ENCODE measurements at places on chromosomes 3 and 15.

GRCh38 chr3:75938921-75939320 is 153.6 kb upstream of the ZNF717 start:
- no peak for DNase-seq

DNA sequence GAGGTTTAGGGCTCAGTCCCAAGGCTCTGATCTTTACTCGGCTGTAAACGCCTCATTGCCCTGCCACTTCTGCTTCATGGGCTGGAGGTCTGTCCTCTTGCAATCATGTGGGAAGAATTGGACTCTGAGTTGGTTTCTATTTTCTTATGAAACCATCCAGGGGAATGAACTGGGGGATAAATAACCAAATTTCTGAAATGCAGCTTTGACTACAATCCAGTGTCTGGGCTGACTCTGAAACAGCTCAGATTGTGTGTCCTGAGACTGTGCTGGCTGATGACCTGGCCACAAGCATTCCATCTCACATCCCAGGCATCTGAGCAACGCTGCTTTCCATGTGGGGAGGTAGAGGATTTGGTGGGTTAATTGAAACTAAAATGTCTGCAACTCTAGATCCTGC is 71.0 kb upstream of the GALNT15 start:
- DNase-seq = peak; percentile 71

- no peak for DNase-seq
Observed at GRCh38 chr3:73729969-73730440, 105.3 kb upstream of the PDZRN3 start.

DNA sequence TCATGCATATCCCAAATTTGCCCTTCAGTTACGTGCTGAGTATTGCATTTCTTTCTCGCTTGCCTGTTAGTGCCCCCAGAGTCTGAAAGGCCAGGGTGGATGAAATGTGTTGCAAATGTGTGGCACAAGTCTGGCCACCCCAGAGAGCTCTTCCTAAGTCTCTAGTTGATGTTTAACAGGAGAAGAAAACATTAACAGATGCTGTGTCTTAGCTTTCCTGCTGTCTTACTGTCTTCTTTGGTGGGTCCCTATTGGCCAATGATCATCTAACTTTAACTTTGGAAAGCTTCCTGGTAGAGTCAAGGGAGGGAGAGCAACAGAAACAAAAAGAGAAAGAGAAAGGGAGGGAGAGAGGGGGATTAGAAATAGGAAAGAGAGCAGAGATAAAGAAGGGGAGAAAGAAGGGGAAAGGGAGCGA is 76.7 kb upstream of the P3H2 start:
- DNase-seq = peak; percentile 60

DNA sequence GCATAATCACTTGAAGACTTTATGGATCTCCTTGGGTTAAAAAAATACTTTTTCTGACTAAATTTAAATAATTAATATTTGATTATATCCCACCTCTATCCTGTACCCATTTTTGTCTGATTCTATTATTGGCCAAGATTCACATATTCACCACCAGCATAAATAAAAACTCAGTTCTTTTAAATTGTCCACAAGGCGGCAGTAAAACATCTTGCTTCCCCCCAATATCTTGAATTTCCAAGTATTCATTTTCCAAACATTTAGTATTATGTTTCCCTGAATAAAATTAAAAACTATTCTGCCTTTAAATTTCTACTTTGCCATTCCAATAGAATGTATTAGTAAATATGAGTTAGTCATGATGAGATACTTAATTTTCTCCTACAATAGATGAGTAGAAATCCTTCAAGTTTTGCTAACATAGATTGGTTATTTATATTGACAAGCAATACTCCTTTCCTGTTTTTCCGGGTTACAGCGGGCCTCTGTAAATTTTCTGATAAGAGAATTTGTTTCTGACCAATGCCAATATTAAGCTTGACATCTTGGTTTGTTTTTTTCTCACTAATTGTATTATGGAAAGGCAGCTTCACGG is 218.7 kb upstream of the MDFIC2 start:
- no peak for DNase-seq

GRCh38 chr3:64063983-64064438 is 40.7 kb upstream of the PSMD6 start:
- DNase-seq = no peak

- DNase-seq = no peak
Observed at GRCh38 chr3:157499342-157499963, 3.8 kb downstream of the VEPH1 start.

DNA sequence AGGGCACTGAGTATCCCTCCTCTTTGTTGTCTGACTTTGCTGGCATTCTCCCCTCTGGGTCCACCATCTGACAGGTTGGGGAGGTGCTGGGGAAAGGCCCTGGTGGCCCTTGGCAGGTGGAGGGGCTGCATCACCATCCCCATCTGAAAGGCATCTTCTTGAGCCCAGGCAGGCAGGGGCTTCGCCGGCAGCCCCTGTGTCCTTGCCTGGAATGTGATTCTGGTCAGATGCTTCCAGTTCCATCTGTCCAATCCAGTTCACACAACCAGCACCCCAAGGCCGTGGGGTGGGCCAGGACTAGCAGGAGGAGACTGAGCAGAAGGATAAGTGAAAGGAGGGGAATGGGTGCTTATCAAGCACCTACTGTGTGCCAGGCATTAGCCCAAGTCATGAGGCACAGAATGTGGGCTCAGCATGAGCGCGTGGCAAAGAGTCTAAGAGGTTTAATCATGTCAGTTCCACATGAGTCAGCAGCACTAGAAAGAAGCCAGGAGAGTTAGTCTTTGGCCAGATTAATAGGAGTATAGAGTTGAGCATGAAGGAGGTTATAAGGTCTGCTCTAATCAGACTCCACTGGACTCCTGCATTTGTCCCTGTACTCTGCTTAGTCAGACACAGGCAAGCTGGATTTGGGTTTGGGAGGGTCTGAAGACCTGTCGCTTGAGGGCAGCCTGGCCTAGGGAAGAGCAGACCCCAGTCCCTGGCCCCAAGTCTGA is 10.5 kb upstream of the TXNRD3 start:
- DNase-seq = no peak

- no peak for DNase-seq
Observed at GRCh38 chr3:50210176-50210509, 5.1 kb downstream of the SLC38A3 start.

- DNase-seq = peak; percentile 37
Observed at GRCh38 chr3:176953106-176954060, 243.9 kb downstream of the TBL1XR1 start.

GRCh38 chr15:55774113-55774970 is 31.4 kb upstream of the PRTG start:
- DNase-seq = peak; percentile 55

DNA sequence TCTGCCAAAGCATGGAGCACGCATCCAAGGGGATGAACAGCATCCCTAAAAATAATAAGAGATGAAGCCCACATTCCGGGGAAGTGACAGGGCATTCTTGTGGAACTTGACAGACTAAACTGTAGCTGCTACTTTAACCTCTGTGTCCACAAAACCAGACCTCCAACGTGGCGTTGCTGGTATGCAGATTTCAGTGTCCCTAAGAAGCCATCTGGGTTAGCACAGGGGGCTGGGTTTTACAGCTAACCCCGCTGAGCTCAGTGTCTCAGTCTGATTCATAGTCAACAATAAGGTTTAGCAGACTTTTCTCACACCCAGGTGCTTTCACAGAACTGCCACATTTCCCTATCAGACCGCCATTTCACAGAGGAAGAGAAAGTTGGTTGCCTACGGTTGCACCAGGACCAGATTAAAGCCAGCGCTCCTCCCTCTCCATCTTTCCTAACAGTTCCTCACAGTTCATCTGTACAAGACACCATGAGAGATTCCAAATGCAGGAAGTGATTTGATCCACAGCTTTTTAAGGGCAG is 61.6 kb upstream of the CTDSPL start:
- peak; percentile 88 for DNase-seq

- DNase-seq = no peak
Observed at GRCh38 chr15:65578904-65579728, 31.8 kb downstream of the INTS14 start.

DNA sequence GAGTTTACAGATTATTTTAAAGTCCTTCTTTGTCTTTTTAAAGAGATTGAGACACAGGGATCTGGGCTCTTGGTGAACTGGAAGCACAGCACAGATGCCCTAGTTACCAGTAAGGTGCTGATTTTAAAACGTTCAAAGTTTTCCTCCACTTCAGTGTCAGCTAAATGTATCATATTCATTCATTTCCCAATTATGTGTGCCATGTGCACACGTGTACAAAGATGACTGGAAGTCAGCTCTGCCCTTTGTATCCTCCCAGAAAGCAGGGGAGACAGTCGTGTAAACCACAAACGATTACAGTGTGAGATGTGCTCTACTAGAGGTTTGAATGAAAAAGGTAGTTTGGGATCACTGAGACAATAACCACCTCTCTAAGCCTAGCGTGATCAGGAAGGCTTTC is 730 bp downstream of the ZKSCAN7 start:
- peak; percentile 12 for DNase-seq

DNA sequence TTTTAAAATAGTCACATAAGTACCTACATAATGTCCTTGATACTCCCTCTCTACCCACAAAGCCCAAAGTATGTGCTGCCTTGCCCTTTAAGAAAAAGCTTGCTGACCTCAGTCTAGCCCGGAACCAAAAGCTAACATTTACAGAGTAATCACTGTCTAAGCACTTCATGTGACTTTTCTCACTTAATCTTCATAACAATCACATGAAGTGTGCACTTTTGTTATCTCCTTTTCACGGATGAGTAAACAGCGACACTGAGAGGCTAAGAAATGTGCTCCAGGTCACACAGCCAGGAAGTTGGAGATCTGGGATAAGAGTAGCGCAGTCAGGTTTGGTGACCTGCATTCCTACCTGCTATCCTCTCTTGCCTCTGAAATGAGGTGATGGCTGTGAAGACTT is 194.0 kb downstream of the ITPR1 start:
- no peak for DNase-seq

- DNase-seq = peak; percentile 85
Observed at GRCh38 chr3:16124636-16125035, 49.8 kb upstream of the GALNT15 start.

GRCh38 chr3:196216089-196216564 is at the start of gene SLC51A:
Gene SLC51A, plus strand, starts transcription at chr3:196216534. Its CDS starts 179 bp downstream, at chr3:196216713.
- DNase-seq = no peak

DNA sequence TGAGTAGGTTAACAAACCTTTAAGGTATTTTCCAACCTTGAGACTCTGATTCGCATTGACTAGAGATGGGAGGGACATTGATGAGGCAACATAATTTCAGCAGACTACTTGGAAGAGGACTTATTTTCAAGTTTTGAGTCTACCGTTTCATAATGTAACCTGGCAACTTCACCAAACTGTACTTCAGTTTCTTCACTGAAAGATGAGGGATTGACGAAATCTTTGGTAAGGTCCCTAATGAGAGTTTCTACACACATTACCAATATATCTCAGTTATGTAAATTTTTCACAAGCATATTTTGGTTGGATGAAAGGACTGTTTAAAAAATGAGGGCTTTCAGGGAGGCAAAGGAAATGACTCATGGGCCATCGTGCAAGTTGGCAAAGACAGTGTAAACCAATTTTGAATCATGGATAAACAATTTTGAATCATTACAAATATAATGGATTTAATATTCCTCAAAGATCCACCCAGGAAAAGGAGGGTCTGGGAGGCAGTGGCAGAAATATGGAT is 28.7 kb upstream of the SEMA6D start:
- DNase-seq = peak; percentile 42

- no peak for DNase-seq
Observed at GRCh38 chr3:49386056-49386756, 25.6 kb downstream of the RHOA start.

- DNase-seq = peak; percentile 51
Observed at GRCh38 chr3:65672871-65673815, 365.6 kb downstream of the MAGI1 start.

- no peak for DNase-seq
Observed at GRCh38 chr15:36218322-36218721, 361.1 kb upstream of the CDIN1 start.

DNA sequence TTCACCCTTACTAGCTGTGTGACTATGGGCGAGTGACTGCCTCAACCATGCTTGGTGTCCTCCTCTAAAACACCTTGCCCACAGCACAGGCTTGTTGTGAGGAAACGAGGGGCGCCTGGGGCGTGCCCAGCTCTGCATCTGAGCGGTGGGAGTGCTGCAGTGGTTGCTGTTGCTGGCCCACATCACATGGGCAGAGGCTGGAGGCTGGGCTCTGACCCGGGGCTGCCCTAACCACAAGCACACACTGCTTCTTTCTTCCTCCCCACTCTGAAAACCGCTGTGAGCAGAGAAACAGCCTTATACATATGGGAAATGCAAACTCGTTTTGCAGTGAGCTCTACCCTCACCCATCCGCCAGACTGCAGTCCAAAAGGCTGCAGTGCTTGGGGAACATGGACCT is 74.8 kb upstream of the RPL32 start:
- no peak for DNase-seq

- no peak for DNase-seq
Observed at GRCh38 chr3:132682201-132682600, 22.1 kb downstream of the UBA5 start.

- no peak for DNase-seq
Observed at GRCh38 chr15:47376190-47376589, 341.1 kb upstream of the SEMA6D start.

DNA sequence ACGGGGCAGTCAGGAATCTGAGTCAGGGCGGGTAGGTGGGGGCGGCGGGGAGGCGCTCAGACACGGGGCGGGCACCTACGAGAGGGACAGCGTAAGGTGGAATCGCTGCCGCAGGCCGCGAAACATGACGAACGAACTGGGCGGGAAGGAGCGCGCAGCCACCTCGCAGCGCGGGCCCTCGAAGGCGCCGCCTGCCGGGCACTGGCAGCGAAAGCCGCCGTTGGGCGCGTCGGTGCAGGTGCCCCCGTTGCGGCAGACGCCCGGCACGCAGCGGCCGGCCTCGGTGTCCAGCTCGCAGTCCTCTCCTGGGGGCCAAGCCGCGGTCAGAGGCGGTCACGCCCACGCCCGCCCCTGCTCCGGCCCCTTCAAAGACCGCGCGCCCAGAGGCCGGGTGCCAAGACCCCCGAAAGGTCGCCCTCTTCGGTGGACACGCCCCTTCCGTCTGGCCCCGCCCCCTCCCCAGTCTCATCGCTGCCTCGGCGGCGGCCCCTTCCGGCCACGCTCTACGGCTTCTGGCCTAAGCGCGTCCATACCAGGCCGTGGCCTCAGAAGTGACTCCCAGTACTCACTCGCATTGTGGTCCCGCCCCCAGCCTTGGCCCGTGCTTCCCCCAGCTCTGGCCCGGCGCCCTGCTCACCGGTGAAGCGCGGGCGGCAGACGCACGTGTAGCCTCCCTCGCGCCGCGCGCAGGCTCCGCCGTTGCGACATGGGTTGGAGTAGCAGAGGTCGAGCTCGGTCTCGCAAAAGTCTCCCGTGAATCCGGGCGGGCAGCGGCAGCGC is 6.4 kb downstream of the CELSR3 start:
- no peak for DNase-seq

GRCh38 chr3:174223626-174224025 is 635.5 kb upstream of the NAALADL2 start:
- DNase-seq = no peak

- DNase-seq = peak; percentile 68
Observed at GRCh38 chr3:189941679-189942078, 179.0 kb downstream of the P3H2 start.

DNA sequence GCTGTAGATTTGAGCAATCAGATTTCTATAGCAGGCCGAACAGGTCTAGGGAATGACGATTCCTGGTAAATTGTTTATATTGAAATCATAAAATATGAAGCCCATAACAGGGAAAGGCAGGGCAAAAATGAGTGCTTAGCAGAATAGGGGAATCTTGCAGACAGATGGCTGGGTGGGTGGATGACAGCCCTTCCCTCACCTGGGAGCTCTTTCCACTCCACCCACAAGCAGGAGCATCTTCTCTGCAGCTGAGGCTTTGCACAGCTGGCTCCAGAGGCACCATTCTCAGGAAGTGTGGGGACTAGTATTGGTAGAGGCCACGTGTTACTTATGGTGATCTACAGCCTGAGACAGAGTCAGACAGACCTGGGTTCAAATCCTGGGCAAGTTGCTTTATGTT is 55.9 kb upstream of the SYN2 start:
- no peak for DNase-seq

GRCh38 chr3:178671377-178671776 is 135.1 kb downstream of the KCNMB2 start:
- no peak for DNase-seq
